ENCODE measurements at places on chromosomes 2 and 18. TPM values are rescaled to one million over a fixed set of nuclear protein-coding genes. Genes with fewer than 3 reads are reported as not detected.

DNA sequence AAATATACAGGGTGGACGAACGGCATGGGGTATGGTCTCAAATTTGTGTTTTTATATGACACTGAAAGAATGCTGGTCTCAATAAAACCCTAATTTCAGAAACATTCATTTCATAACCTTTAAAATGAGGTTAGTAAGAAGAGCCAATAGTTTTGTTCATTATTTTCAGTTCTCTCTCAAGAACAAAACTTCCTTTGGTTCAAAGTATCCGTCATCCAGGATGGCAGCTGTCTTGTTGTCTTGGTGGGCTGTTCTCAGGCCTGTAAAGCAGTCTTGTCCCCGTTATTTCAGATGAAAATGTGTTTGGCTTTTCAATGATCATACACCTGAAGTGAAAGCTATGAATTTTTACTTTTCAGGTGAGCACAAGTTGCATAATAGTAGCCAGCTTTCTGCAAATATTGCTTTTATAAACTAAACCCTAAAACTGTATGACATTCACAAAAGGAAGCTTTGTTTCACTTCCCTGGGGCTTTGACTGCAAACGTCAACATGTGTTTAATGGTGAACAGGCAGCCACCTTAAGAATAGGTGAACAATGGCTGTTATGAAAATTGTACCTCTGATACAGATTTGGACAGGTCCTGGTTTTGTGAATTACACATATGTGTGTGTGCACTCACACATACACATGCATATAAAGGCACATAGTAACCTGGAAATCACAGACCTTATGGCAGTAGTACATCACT lies 2.6 kb downstream of the IL18RAP start:
- no peak for DNase-seq

DNA sequence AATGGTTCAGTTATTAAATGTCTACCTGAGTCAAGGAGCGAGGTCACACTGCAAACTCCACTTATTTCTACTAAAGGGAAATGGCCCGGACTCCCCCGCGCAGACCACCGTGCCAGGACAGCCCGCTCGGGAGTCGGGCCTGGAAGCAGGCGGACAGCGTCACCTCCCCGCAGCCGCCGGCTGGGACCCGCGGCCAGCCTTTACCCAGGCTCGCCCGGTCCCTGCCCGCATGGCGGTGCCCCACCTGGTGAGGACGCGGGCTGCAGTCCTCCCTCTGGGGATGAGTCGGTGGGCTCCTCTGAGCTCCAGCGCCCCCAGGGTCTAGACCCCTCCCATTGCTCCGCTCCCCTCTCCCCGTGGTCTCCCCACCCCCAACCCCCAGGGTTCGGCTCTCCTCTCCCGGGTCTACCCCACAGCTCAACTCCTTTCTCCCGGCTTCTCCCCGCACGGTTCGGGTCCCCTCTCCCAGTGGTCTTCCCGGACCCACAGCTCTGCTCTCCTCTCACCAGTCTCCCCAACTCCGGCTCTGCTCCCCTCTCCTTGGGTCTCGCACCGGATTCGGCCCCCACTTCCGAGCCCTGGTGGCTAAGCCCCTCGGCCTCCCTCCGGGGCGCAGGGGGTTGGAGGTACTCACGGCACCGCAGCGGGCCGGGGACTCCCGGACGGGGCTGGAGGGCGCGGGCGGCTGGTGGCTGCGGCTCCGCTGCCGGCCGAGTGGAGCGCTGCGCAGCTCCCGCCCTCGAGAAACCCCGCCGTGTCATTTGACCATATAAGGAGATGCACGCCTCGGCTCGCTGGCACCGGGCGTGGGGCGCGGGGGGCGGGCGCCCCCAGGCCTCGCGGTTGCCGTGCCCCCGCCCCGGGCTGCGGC lies at the start of gene FHL2:
Gene FHL2, minus strand, starts transcription at position 716 of the 871 bp plus-strand sequence. CDS start 12,535 bp downstream, outside the sequence.
- peak; percentile 54 for DNase-seq

DNA sequence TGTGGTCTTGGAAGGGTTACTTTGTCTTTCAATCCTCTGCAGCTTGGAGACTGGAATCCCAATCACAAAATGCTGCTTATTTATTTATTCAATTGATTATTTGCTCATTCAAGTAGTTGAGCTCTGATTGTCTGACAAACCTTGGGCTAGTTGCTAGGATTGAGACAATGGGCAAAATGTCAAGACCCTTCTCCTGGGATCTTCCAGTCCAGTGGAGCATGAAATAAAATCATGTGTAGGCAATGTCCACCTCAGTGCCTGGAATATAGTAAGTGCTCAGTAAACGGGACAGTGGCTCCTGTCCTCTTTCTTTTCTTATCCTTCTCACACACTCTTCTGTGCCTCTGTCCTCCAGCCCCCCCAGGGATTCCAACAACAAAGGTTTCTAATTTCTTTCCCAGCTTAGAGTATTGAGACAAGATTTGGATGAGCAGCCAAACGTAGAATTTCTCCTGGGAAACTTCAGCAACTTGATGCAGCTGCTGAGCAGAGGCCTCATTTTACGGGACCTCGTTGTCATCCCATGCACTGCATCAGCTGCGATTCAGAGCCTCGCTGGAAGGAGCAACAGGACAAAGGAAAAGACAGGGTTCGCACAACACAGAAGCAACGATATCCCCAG lies 545.0 kb downstream of the SOX11 start:
- DNase-seq: no peak

DNA sequence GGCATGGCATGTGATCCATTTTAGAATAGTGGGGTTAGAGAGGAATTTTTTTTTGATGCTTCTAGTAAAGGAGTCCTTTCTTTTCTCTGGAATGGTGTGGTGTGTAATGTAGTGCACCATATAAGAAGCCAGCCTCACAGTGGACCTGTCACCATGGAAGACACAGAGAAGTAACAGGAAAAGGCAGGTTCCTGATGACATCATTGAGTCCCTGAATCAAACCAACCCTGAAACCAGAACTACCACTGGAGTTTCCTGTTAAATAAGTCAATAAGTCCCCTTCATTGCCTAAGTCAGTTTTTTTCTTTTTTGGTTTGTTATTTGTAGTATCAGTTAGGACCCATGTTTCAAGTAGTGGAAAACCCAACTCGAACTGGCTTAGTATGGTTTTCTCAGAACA lies 11.9 kb downstream of the ADCYAP1 start:
- DNase-seq: no peak

DNA sequence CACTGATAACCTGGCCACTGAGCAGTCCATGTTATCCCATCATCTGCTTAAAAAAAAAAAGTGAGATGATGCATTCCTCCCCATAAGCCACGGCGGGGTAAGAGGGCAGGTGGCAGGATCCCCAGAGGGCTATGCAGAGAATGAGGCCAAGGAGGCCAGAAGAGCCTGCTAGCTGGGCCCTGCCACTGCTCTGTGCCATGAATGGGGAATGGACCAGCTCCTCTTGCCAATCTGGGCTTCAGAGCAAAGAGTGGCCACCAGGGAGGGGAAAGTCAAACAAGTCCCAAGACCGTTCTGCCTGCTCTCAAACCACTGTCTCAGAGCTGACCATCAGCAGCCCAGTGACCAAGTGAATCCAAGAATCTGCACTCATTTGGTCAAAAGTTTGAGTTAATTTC lies 202.4 kb downstream of the TWIST2 start:
- DNase-seq: no peak

GRCh38 chr2:207142461-207142860 lies 23.3 kb downstream of the KLF7 start:
- peak; percentile 42 for DNase-seq

DNA sequence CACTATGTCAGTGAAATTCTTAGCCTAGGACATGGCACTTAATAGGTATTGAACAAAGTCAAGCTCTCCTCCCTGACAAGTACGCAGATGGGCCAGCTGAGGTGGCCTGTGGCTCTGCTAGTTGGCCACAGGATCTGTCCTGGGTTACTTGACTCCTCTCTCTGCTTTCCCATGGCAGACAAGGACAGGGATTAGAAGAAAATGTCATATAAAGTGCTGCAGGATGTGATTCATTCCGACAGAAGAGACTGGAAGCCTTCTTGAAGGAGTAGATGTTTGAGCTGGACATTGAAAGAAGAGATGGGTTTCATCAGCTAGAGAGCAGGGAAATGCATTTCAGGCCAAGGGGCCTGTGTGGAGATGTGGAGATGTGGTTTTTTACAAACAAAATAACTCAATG lies 46.7 kb downstream of the SMAD7 start:
- DNase-seq: no peak

- DNase-seq: no peak
Measured at GRCh38 chr18:58181988-58182387, 138.0 kb downstream of the NEDD4L start.

DNA sequence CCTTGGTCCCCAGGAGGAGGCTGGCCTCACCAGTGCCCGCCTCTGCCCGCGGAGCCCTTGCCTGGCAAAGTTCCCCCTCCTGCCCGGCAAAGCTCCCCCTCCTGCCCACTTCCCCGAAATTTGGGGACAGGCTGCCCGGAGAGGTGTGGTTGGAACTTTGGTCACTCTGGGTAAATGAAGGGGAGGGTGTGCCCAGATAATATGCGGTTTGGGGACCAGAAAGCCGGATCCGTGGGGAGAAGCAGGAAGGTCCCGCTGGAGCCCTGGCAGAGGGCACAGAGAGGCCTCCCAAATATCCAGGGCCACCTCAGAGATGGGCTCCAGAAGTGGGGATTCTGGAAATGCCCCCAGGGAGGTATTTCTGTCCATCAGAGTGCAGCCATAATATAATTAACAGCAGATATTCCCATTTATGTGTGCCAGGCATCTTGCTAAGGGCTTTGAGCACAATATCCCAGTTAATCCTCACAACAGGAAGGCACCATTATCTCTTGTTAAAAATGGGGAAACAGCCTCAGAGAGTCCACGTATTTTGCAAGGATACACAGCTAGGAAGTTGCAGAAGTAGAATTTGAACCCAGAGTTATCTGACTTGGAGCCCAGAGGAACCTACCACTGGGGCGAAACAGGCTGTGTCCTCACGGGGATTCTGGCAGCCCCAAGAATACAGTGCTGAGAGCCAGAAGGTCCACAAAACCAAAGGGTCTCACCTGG lies 914 bp downstream of the STEAP3 start:
- DNase-seq: no peak

DNA sequence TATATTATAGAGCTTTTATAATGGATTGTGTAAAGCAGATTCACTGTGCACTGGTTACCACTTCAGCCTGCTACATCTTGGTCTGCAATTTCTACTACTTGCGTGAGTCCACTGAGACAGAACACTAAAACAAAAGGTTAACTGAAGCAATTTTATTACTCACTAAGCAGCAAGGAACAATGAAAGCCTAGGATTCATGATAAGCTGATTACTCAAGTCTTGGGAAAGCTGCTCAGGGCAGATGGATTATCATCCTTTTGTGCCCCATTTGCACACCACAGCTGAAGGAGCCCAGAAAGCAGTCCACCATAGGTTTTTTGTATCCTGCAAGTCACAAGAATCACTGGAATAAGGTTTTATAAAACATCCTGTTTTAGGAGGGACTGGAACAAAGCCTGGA lies 1215.2 kb upstream of the TMEFF2 start:
- DNase-seq: no peak

DNA sequence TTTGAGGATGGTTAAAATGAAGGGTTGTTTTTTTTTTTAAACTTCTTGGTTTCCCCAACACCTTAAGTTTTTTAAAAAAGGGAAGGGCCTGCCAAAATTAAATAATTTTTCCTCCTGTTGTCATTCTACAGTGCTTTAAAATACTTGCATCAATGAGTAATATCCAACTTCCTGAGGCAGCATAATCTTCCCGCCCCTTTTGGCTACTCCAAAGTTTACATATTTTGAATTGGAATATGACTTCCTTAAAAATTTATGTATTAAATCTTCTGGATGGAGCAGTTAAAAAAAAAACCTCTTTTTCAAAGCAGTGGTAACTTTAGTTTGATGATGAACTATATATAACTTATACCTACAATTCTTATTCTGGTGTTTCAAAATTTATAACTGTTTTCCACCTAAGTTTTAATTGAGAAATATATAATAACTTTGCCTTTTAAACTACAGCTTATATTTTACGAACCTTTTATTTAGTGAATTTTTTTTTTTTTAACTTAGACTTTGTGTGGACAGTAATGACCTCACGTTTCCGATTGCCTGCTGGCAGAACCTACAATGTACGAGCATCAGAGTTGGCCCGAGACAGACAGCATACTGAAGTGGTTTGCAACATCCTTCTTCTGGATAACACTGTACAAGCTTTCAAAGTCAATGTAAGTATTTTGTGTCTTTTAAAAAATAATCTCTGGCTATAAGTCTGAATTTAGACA lies 49.8 kb downstream of the PTPN4 start:
- DNase-seq: no peak

DNA sequence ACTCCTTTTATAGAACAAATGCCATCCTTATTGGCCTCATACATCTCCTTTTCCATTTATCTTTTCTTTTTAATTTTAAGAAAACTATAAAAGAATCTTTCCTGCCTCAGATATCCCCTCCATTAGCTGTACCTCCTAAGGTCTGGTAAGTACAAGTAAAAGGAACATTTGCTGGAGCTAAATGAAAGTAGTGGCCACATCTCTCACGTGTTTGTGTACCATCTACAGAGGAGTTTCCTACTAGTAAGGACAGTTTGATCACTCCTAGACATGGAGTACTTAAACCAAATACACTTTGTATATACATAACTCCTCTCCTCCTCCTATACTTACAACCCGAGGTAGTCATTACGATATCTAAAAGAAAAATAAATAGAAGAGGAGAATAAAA lies 504.8 kb downstream of the LRRTM4 start:
- no peak for DNase-seq

DNA sequence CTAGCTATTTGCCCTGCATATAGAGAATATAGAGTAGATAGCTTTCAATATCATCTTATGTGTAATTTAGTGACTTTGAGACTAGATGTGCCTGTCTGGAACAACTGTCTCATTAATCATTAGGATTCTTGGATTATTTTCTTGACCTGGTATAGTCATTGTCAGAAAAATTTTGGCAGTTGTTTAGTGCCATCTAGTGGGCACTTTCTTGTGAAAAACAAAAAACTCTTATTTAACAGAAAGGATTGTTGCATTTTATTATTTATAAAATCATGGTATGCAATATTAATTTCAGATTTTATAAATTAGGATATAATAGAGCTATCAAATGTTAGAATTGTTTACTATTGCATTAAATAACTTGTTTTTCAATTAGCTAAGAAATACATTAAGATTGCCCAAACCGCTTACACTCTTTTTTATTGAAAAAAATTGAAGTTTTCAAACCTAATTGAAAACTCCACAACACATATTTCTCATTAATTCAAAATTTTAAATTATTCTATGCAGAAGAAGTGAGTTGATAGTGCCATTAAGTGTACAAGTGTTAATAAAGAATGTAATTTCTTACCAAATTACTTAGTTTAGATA lies 80.3 kb downstream of the DYNAP start:
- peak; percentile 14 for DNase-seq

The EVX2 gene
- polyA plus RNA-seq: not detected

The PTH2R gene
- polyA plus RNA-seq: 0.11 TPM

The IL1F10 gene
- polyA plus RNA-seq: not detected

The PSMA8 gene
- polyA plus RNA-seq: 2.8 TPM

The VSNL1 gene
- polyA plus RNA-seq: not detected

The GPAT2 gene
- polyA plus RNA-seq: 28.4 TPM

The PROKR1 gene
- not detected for polyA plus RNA-seq

The BARD1 gene
- polyA plus RNA-seq: 16.8 TPM

The GPR39 gene
- polyA plus RNA-seq: not detected

All from naive B cell (primary cell).